Activated CD4-positive, alpha-beta T cell treated with anti-CD3 and anti-CD28 coated beads, Interleukin-2, amount 10 ng/mL, durations not matched to agents 7 days and 5 days (primary cell): ENCODE measurements at places on chromosomes 3 and 15.

DNA sequence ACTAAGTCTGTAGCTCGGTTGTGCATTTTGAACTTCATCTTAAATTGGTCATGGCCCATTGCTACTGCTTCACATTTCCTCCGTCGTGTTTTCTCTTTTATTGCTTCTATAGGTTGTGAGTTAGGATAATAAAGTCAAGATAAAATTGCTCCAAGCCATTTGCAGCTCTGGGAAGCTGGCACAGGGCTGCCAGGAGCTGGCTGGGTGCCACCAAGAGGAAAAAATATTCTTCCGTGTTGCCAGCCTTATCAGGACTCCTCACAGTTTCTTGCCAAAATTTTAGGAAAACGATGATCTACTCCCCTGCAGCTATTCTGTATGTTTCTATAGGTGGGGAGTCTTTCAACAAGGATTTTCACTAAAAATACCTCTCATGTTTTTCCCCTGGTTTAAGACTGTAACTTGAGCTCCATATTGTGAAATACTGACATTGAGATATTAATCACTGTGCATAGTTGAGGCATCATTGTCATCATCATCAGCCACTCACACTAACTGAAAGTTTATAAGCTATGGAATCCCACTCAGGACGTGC is 55.4 kb upstream of the PIAS1 start:
- no peak for DNase-seq

DNA sequence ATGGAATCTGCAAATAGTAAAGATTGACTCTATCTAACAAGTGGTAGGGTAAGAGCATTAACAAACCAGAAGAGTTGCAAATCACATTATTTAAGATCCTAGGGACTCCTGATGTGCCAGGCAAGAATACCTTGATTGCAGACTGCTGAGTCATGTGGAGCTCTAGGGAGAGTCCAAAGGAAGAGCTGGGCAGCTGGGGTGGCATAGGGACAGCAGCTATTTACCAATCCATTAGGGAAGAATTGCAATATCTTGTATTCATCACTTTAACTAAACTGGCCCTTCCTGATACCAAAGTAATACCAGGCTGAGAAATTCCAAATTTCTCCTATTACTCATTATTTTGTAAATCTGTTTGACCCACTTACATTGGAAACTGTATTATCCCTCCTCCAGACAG is 52.2 kb upstream of the ACP3 start:
- no peak for DNase-seq

GRCh38 chr15:64152507-64153387 is 1.2 kb downstream of the SNX22 start:
- DNase-seq, result no peak

DNA sequence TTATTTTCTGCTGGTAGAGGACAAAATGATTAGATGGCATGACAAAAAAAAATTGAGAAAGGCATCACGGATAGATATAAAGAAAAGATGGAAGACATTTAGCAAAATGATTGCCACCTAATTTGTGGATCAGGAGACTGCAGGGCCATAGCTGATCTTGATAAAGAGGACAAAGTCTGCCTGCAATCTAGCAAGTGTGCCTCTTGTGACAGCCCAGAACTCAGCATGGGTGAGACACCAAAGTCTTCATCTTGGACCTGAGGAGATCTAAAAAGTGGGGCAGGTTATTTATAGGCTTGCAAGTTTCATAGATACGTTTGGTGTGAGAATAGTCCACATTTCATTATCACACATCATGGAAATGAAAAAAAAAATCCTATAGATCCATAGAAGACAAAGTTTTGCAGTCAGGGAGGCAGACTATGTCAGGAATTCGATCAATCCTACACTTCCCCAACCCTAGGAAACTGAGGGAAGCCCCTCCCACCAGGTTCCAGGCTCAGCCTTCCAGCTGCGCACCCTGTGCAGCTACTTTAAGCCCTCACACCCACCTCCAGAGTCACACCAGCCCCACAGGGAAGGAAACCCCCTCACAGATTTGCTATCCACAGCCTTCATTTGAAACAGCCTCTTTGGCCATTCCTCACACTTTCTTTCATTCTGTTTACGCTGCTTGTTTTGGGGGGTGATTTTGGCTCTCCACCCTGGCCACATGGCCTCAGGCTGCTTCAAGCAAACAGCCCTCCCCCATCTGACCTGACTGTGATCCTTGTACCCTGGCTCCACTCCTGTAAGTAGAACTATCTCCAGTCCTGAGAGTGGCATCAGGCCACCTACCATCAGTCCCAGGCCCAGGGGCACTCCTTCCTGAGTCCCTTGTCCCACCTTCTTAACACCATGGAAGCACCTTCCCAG is 28.1 kb upstream of the KLHL6 start:
- no peak for DNase-seq

DNA sequence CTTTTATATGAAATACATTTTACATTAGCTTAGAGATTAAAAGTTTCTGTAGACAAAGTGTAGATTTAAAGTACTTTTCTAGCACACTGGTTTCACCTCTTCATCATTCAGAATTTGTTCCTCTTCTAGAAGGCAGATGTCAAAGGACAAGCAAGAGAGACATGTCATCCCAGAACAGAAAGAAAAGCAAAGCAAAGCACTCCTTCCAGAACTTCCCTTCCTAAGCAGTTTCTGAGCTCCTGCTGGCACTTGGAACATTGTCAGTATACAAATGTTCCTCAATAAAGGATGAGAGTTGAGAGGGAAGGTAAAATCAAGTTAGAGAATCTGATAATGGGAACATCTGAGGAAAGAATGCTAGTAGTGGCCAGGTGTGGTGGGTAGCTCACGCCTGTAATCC is 26.2 kb downstream of the TMOD3 start:
- DNase-seq, result no peak

- DNase-seq, result no peak
These were observed 114.2 kb downstream of the NEDD4 start for GRCh38 chr15:55879181-55879580.

- DNase-seq, result no peak
These were observed 153.6 kb downstream of the TNIK start for GRCh38 chr3:171306631-171307030.

- DNase-seq, result no peak
These were observed 39.9 kb upstream of the ADCY5 start for GRCh38 chr3:123488645-123489347.

DNA sequence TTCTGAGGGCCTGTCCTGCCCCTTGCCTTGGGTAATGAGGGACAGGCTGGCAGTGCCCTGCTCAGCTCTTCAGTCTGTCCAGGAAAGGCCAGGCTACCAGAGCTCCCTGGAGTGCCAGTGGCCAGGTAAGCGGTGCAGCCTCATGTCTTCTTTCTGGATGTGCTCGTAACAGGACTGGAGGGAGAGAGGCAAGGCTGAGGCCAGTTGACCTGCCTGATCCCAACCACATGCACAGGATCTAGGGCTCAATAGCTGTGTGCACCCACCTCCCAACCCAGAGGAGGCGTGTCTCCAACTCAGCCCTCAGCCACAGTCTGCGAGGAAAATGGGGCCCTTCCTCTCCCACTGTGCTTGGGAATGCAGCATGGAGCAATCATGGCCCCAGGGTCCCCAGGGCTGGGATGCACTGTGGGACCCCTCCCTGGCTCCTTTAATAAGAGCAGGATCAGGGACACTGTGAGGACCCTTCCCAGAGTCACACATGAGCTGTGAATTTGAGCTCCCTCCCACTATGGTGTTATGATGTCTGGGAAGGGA is 22.5 kb downstream of the ALS2CL start:
- DNase-seq, result no peak

DNA sequence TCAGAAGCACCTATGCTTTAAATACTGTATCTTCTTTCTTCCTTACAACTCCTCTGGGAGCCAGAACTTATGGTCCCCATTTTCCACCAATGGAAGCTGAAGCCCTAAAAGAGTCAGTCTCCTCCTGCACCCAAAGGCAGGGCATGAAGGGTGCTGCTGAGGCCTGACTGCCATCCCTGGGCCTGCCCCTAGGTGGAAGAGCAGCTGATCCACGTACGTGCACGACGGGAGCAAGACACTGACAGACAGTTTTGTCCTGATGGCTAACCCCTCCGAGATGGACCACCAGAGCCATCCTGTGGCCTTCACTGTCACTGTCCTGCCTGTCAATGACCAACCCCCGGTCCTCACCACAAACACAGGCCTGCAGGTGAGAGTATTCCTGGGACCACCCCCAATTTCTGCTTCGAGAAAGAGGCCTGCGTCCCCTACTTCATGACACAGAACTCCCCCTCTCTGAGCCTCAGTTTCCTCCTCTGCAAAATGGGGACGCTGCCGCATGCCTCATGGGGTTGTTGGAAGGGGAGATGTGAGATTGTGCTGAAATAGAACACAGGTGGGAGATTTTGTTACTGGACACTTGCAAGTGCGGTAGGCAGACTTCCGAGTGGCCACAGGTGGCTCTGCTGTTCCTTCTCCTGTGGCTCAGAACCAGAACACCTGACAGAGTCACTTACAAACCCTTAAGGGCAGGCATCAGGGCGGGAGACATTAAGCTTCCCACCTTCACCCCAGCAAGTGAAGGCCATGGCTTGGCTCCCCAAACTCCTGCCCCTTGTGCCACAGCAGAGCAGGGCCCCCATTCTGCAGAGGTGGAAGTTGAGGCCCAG is 175.4 kb downstream of the TBC1D2B start:
- DNase-seq, result no peak

DNA sequence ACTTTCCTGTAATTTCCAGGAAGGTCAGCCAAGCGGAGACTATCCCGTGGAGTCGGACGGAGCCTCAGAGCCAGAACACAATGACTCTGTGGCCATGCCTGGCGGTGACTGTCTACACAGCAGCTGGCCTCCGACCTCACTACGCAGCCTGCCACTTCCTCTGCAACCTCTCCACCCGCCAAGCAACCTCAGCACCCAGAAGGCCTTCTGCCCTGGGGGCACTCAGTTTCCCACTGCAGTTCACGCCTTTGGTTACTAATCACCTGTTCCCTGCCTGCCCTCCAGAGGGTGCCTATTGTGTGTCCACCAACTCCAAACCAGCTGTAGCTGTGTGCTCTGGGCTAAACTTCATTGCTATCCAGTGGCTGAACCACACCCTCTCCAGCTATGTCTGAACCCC is 44.0 kb downstream of the TM2D3 start:
- DNase-seq, result no peak

- DNase-seq, result peak; percentile 16
These were observed at the start of gene TMEM266 for GRCh38 chr15:76059320-76060117. TSS of gene TMEM266 (plus strand) at chr15:76059985. CDS start at chr15:76134264, 74,279 bp downstream.

GRCh38 chr3:57998366-57999283 is 9.6 kb upstream of the FLNB start:
- DNase-seq, result peak; percentile 14

DNA sequence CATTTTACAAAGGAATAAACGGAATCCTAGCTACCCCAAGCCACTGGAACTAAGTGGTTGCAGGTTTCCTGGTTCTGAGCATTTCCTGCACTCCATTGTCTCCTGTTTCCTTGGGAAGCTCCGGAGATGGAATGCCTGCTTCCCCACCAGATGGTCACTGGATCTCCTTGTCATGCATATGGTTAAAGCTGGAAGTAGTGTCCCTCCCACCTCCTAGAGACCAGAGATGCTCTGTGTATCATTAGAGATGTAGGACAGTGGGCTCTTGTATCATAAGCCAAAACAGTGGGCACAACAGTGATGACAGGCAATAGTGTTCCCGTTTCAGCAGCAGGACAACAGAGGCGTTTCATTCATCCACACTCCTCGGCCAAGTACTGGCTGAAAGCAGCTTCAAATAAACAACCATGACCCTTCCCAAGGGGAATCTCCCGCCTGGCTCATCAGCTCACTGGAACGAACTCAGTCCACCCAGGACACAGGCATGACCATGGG is 136.2 kb upstream of the EIF1B start:
- DNase-seq, result no peak

DNA sequence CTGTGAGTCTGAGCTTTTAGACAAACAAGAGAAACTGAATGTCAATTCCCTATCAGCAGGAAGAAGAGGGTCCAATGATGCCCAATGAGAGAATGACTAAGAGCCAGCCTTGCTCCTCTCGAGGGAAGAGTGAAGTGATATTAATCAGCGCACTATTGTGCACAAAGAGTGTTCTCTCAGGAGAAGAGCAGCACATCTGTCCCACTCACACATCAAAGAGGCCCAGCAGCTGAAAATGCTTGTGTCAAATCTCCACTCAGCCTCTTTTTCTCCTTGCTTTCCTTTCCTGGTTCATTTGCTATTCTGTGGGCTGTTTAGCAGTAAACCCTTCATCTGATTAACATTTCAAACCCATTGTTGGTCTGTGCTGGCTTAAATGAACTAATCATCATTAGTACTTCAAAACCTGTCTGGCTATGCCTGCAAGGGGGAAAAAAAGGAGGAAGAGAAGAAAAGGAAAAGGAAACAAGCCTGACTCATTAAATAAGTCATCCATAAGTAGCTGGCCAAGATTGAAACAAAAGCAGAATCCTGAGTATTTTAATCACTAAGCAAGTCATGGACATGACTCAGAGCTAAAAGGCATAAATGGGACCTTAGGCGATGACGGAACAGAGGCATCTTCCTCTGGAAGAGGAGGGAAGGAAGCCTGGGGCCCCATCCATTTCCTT is 912.7 kb downstream of the TUSC7 start:
- no peak for DNase-seq

DNA sequence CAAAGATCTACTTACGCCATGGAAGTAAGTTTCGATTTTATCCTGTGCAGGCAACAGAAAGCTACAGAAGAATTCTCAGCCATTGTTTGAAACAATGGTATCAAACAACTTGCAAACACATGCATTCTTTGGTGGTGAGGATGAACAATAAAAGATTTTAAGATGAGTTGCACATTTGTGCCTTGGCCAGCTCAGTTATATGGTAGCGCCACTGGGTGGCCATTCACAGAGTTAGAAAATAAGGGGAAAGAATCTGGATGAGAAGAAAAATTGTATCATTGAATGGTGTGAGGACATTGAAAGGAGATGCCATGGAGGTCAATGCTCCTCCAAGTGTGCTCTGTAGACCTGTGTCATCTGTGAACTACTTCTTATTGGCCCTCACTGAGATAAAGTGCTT is 11.6 kb downstream of the CADPS start:
- DNase-seq, result no peak

GRCh38 chr3:9552252-9552999 is 1.2 kb downstream of the LHFPL4 start:
- peak; percentile 66 for DNase-seq

- DNase-seq, result no peak
These were observed 60.8 kb downstream of the USP13 start for GRCh38 chr3:179713643-179714090.
